ENCODE measurements at places on chromosomes 16 and 17. TPM values are rescaled to one million over a fixed set of nuclear protein-coding genes. Genes with fewer than 3 reads are reported as not detected.

GRCh38 chr16:79201436-79201835 lies 399.1 kb downstream of the MAF start:
- DNase-seq = no peak

- no peak for DNase-seq
These were observed 89.1 kb upstream of the NOL11 start for GRCh38 chr17:67628580-67629013.

DNA sequence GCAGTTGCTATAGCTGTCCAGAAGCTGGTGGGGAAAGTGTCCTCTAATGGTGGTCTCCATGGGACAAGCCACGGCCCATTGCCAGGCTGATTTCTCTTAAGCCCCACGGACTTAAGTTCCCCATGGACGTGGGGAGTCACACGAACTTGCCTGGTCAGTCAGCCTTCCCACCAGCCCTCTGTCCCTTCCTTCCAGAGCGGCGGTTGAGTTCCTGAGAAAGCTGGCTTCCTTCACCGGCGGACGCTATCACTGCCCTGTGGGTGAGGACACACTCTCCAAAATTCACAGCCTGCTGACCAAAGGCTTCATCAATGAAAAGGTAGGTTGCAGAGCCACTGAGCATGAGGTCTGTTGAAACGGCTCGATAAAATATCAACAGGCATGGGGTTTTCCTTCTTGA lies 10.0 kb upstream of the SDR42E2 start:
- no peak for DNase-seq

GRCh38 chr17:8470447-8471047 lies 34.9 kb downstream of the NDEL1 start:
- DNase-seq = no peak

GRCh38 chr16:74862743-74863244 lies 88.2 kb upstream of the FA2H start:
- DNase-seq = peak; percentile 47

DNA sequence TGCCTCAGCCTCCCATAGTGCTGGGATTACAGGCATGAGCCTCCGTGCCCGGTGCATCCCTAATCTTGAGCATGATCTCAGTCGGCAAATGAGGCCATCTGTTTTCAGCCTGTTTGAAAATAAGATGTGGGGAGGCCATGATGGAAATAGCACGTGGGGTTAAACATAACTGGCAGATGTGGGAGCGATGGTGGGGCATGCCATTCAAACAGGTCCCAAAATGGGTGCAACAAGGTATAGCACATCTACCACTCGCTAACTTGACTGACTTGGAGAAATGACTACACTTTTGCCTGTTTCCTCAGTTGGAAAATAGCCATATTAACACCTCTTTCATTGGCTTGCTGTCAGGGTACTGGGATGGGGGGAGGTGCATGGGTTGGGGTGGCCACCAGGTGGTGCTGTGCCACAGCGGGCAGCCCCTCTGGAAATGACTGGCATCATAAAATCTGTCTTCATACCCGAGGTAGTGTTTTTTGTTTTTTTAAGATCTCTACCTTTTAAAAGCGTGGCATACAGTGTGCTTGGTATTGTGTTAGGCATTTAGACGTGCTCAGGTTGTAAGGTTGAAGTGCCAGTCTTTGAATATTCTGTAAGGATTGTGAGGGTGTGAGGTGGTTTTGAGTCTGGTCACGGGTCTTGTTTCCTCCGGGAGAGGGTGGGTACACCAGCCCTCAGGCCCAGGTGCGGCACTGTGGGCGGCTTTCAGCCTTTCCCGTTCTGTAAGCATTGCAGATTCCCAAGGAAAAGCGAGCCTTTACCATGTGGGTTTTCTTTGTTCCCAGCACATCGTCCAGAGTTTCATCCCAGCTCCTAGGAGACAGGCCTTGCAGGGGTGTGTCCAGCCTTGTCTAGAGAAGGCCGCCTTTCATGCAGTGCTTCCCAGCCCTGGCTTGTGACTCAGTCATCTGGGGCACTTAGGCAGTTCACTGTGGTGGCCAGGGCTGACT lies 2.9 kb upstream of the TTYH2 start:
- DNase-seq = peak; percentile 58

MILR1 gene
- total RNA-seq = 0.56 TPM
